ENCODE measurements at places on chromosomes 4 and X. TPM values are rescaled to one million over a fixed set of nuclear protein-coding genes. Genes with fewer than 3 reads are reported as not detected.

The GYPA gene
- polyA plus RNA-seq: not detected

The HDX gene
- polyA plus RNA-seq: 1.6 TPM

The MND1 gene
- polyA plus RNA-seq: 2.4 TPM

The HELT gene
- not detected for polyA plus RNA-seq

The FGF13 gene
- 0.12 TPM for polyA plus RNA-seq

The DGAT2L6 gene
- not detected for polyA plus RNA-seq

The ARHGAP36 gene
- 0.23 TPM for polyA plus RNA-seq

The CLNK gene
- polyA plus RNA-seq: not detected

The STX18 gene
- 17.3 TPM for polyA plus RNA-seq

The F11 gene
- not detected for polyA plus RNA-seq
